SK-N-SH treated with all-trans-retinoic acid at 6 μM for 48 hours (cell line): ENCODE measurements at places on chromosomes 1 and 21.
A peak's percentile ranks its signal among the peaks of the same experiment; 100 is the strongest.

GRCh38 chr1:110221119-110221518 is 11.0 kb downstream of the KCNC4 start:
- no peak for ATAC-seq

DNA sequence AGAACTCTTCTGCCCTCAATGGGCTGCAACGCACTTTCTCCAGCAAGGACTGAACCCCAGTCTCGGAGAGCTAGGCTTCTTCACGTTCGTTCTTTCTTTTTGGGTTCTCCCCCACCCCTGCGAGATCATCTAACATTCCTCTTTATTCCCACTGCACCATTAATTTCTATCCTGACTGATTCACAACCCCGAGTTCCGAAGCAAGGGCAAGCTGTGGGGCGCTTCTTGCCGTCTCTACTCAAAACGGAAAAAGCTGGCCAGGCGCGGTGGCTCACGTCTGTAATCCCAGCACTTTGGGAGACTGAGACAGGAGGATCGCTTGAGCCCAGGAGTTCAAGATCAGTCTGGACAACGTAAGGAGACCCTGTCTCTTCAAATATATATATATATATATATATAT is 37.4 kb upstream of the BTG2 start:
- ATAC-seq, result no peak

DNA sequence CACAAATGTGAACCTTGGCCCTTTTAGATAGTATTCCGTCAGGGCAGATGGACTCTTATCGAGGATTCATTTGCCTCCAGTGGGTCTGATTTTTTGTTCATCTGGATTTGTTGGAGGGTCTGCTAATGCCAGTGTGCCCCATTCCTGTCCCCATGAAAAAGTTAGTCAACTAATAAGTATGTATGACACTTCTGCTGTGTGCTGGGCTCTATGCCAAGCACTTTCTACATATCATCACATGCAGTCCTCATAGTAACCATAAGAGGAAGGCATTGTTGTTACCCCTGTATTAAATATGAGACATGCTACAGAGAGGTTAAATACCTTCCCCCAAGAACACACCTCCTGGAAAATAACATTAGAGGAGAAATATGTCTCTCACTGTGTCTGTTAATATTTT is 46.6 kb upstream of the MAB21L3 start:
- no peak for ATAC-seq

GRCh38 chr21:43961382-43961909 is 50.7 kb upstream of the TRAPPC10 start:
- no peak for ATAC-seq

DNA sequence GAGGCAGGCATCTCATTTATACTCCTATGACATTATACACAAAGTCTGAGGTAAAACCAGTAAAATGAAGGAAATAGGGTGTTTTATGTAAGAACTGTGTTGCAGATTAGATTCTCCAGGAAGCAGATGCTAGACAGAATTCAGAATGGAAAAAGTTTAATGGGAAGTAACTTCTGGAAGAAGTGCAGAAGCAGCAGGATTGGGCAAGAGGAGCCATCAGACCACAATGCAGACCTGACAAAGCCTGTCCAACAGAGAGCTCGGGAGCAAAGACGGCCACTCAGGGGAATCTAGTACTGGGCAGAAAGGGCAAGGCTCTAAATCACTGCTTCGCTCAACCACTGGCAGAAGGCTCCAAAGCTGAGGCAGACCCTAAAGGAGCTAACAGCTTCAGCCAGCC is 33.7 kb downstream of the FBXO42 start:
- no peak for ATAC-seq

DNA sequence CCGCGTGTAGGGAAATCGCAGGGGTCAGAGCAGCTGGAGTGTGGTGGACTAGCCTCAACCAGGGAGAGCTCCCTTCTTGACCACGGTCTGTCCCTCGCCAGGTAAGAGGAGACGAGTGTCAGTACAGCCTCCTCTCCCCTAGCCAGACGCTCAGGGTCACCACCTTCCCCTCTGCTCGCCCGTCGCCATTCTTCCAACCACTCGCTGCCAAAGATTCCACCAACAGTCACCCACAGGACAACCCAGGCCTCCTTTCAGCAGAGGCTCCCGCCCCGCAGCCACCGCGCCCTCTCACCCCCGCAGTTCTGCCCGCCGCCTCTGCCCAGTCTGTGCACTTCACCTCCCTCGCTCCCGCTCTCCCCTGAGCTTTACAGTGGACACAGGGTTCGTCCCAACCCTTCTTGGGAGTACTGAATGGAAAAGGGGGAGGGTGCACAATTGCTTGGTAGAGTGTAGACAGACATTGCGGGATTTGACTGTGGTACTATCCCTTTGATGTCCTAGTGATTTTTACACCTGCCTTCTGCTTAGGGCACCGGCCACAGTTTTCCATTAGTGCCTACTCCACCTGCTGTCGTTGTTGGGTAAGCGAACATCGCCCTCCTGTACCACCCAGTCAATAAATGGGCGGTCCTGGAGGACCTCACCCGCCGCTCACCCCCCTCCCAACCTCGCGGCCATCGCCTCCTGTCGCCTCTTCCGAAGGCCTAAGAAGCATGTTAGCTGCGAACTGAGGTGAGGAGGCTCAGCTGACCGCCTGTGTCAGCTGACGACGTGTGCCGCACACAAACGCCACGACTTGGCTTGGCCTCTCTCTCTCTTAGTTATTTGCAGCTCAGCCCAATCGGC is 9.2 kb upstream of the NBPF11 start:
- no peak for ATAC-seq

- peak; percentile 85 for ATAC-seq
Measured at GRCh38 chr1:65792669-65793358, at the start of gene PDE4B. TSS of gene PDE4B (plus strand) at chr1:65792895.

DNA sequence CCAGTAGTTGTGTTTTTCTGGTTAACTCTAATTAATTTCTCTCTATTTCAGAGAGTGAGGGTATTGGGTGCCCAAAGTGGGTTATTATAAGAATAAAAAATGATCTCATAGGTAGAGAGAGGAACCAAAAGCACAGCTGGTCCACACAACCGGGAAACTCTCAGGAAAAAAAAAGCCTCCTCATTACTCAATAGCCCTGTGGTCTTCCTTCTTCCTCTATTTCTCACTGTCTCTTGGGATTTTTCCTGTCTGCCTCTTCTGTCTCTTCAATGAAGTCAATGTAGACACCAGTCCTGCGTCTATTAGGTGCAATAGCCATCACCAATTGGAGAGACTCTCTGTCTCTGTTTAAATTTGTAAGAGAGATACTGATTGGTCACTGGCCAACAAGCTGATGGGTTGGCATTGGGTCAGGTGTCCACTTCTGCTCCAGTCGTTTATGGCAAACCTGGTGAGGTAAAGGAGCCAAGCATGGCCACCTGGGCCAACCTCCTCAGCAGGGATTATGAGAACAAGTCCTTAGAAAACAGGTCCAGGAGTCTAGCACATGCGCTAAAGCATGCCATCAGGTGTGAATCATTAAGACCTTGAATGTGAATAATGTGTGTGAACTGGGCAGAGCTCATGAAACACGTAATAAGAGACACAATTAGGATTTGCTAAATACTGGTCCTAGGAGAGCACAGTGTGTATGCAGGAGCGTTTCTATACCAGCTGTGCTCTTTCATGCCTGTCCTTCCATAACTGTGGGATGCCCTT is 443.0 kb upstream of the RUNX1 start:
- no peak for ATAC-seq

DNA sequence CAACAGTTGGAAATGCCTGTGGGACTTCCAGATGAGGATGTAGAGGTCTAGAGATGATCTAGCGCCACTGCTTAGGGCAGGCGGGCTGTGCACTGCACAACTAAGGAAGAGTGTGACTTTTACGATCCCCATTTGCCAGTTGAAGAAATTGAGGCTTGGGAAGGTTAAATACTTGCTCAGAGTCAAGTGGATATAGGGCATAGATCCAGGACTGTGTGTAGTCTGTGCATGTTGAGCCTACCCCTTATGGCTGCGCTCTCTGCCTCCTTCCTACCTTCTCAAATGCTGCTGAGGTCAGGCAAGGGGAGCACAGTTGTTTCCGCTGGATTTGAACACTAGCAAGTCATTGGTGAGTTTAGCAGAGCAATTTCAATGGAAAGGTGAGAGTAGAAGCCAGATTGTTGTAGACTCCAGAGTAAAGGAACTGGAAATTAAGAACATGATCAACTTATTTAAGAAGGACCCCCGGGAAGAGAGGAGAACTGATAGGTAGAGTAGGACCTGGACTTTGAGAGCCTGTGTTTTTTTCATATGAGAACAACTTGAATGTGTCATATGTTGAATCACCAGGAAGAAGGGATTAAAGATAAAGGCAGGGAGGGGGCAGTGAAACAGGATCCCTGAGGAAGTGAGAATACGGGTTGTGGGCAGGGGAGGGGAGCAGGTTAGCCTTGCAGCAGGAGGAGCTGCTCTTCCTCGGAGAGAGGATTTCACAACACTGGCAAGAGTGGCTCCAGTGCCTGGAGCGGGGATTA is 2.7 kb downstream of the CAPN2 start:
- peak; percentile 21 for ATAC-seq
